ENCODE measurements at places on chromosomes 4 and X.

DNA sequence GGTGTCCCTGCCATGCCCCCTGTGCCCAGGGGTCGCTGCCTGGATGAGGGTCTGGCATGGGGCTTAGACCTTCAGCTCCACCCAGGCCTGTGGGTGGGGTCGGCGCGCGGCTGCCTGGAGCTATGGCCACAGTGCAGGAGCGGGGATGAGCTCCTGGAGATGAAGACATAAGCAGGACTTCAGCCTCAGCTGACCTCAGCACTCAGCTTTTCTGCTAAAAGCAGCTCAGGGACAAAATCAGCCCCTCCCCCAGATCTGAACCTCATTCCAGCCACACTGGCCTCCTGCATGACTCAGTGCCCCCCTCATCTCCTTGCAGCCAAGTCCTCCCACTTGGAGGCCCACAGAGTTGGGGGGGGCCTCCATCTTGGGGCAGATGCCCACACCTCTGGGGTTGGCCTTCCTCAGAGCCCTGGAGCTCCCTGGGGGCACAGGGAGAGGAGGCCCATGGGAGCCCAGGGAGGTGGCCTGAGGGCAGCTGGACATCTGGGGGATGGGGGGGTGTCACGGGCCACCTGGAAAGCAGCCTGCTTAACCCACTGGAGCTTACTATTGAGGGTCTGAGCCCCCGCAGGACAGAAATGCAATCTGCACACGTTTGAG is 19.4 kb upstream of the CPLX1 start:
- DNase-seq = peak; percentile 77

- DNase-seq = peak; percentile 93
These were observed 5.8 kb downstream of the SRPX2 start for GRCh38 chrX:100649550-100650356.

DNA sequence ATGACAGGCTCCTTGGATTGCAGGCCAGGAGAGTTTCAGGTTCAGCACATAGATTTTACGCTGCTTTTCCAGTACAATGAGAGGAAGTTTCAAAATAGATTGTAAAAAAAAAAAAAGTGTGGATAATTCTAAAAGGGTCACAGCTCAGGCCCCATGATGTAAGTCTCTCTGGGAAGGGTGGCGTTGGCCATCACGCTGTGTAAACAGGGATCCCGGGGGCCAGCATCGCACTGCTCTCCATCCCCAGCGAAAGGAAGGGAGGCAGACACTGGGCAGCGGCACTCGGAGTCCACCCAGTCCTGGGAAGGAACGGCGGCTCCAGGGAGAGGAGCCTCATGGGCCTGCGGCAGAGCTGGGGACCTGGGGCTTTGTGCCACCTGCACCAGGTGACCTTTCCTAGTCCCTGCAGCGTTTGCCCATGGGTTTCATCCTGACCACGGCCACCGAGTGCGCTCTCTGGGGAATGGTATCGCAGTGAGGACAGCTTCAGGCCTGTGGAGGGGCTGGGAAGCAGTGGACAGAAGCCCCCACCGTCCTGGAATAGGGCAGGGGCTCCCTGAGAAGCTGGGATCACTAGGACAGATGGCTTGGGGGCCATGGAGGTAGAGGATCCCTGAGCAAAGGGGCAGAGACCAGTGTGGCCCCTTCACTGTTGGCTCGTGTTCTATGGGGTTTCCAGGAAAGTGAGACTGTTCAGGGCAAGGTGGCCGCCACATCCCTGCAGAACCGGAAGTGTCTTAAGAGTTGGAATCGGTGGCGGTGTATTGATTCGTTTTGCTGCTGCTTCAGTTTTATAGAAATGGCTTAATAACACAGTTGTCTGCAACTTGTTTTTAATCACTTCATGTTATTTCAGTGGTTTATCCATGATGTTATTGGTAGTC is 38.9 kb downstream of the RGS12 start:
- DNase-seq = no peak

GRCh38 chrX:132015875-132016274 is 7.2 kb upstream of the STK26 start:
- no peak for DNase-seq

GRCh38 chr4:133565379-133565778 is 416.3 kb downstream of the PCDH10 start:
- no peak for DNase-seq

- no peak for DNase-seq
These were observed 57.7 kb upstream of the VEGFC start for GRCh38 chr4:176850436-176850835.

DNA sequence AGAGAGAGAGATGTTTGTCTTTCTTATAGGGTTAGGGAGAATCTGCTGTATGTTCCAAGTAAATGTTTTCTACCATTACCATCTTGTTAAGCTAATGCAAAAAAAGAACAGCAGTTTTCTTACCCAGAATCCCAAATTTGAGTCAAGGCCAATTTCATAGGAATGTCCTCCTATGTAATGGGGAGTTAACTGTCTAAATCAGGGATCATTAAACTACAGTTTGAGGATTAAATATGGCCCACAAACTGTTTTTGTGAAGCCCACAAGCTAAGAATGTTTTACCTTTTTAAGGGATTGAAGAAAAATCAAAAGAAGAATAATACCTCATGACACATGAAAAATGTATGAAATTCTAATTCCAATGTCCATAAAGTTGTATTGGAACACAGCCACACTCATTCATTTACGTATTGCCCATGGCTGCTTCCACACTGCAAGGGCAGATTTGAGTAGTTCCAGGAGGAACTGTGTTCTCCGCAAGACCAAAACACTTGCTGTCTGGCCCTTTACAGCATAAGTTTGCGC is 113.2 kb upstream of the SPRY1 start:
- DNase-seq = no peak

DNA sequence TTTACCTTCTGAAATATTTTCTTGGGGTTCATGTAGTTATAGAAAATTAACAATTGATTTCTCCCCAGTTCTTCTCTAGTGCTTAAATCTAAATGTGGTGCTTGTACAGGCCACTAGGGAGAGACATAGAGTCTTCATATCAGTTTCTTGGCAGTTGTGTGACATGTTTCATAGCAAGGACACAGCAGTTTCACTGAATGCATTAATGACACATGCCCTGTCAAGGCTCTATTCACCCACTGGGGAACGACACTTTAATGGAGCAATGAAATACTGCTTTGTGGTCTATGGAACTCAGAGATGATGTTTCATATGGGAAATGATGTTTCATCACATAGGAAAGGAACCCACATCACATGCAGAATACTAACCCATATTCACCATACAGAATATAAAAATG is 2.8 kb downstream of the VEGFC start:
- peak; percentile 88 for DNase-seq

DNA sequence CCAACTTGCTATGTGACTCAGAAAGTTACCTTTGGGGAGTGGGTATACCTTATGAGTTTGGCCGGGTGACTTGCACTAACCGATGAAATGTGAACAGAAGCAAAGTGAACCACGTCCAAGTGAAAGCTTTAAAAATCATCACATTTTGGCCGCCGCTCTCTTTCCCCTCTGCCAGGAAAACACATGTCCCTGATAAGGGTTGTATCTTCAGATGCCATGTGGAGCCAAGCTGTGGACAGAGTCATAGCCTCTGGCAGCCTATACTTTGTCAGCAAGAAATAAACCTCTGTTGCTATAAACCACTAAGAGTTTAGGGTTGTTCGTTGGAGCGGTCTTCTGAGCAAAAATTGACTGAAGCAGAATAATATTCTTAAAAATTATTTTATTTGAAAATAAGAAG is 92.3 kb downstream of the PRDM5 start:
- peak; percentile 75 for DNase-seq

DNA sequence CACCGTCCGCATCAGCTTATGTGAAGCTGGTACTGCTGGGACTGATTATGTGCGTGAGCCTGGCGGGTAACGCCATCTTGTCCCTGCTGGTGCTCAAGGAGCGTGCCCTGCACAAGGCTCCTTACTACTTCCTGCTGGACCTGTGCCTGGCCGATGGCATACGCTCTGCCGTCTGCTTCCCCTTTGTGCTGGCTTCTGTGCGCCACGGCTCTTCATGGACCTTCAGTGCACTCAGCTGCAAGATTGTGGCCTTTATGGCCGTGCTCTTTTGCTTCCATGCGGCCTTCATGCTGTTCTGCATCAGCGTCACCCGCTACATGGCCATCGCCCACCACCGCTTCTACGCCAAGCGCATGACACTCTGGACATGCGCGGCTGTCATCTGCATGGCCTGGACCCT is 5.5 kb upstream of the TSPYL2 start:
- DNase-seq = no peak

DNA sequence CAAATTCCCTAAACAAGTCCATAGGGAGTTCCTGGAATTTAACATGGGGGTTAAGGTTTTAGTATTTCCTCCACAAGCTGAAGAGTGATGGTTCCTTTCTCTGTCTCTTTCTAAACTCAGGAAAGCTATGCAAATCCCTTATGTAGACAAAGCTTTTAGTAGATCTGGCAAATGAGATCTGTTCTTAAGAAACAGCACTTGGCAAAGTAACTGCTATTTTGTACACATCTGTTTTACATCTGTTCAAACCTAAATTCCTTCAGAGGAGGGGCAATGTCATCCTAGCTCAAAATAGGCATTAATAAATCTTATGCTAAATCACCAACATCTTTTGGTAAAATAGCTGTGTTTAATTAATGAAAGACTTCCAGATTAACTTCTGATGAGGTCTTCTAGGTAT is 137.8 kb upstream of the TBC1D9 start:
- peak; percentile 48 for DNase-seq

- DNase-seq = peak; percentile 39
These were observed at the start of gene C4orf36 for GRCh38 chr4:86891762-86892635. C4orf36 (minus strand) TSS chr4:86892422; CDS start chr4:86891520, 902 bp downstream.

DNA sequence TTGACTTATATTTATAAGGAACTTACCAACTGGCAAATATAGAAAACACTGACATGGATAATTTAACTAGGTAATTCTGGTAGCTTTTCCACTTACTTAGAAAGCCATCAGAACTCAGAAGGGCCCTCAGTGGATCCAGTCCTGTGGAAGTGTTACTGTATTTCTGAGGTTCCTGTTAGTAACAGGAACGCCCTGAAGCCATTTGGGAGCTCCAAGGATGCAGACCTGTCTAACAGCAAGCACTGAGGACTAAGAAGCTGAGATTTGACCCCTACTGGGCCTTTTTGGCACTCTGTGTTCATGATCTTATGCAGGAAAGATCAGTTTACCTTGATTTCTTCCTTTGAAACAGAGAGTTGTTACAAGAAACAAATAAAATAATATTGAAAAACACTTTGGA is 46.0 kb upstream of the TLL1 start:
- no peak for DNase-seq

GRCh38 chr4:8643986-8644385 is 51.4 kb downstream of the CPZ start:
- DNase-seq = no peak

GRCh38 chr4:144582105-144582850 is 63.7 kb upstream of the HHIP start:
- peak; percentile 69 for DNase-seq

DNA sequence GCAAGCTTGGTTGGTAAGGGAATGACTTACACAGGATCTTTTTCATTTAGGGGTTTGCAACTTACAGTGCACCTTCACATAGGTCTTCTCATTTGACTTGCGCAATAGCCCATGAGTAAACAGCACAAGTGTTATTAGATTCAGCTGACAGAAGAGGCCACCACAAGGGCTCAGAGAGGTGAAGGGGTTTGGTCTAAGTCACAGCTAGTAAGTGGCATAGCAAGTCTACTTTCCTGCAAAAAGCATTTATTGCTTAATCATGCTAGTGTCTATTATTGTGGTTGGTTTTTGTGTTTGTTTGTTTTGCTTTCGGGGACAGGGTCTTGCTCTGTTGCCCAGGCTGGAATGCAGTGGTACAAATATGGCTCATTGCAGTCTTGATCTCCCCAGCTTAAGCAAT is 83.3 kb downstream of the SPRY1 start:
- DNase-seq = peak; percentile 42

DNA sequence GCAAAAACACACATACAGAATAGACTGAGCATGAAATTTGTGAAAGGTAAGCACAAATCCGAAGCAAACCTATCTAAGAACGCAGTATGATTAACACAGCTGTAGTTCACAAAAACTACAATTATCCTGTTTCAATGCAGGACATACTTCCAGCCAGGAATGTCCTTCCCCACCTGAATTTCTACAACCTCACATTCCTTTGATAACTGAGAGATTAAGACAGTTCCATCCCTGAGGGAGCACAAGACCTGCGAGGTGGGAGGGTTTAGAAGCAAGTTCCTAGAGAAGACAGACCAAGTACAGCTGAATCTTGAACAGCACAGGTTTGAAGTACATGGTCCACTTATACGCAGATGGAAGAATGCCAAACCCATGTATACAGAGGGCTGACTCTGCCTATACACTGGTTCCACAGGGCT is 10.6 kb downstream of the ABCG2 start:
- DNase-seq = no peak

DNA sequence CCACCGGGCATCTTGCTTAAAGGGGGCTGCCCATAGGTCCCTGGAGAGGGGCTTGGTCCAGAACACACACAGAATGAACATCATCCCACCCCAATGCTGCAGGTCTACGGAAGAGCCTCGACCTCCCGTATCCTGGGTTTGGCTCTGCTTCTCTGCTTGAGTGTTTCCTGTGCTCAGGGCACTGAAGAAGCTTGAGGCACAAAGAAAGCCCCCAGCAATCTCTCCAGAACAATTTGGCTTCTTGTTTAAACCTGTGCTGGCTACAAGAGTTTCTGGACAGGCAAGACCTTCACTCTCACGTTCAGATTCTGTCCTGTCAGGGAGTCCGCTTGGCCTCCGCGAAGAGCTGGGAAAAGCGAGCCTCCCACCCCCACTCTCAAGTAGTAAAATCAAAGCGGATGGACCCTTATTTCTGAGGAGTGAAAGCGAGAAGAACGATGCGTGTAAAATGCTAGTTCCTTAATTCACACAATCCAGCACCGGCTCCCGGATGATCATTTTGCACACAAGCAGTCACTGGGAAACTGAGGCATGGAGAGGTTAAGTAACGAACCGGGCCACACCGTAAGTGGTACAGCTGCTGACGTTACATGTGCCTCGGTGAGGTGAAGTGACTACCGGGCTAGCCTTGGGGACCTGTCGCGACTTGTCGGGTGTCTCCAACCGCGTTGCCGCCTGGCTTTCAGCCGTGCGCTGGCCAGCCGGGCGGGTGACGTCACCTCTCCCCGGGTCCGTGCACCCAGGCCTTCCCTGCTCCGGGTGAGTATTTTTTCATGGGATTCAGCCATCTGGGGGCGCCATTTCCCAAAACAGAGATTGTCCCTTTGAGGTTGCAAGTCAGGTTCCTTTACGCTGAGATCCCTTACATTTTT is 3.1 kb upstream of the SFRP2 start:
- DNase-seq = peak; percentile 91

DNA sequence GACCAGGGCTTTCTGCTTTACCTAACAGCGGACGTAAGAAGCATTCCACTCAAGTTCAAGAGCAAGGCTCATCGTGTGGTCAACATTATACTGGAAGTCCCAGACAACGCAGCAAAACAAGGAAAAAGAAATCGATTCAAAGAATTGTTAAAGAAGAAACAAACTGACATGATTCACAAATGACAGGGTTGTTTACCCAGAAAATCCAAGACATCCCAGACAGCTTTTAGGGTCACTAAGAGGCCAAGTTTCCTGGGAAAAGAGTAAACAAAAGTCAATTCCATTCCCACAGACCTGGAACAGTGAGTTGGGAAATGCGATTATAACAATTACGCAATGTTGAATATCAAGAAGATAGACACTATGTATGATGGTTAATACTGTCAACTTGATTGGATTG is 21.5 kb upstream of the HTRA3 start:
- peak; percentile 26 for DNase-seq

- DNase-seq = peak; percentile 68
These were observed 175.7 kb upstream of the MXRA5 start for GRCh38 chrX:3522101-3522650.

GRCh38 chr4:134078230-134078914 is 123.2 kb downstream of the PABPC4L start:
- no peak for DNase-seq
